ENCODE measurements at places on chromosomes 5 and 9. TPM values are rescaled to one million over a fixed set of nuclear protein-coding genes. Genes with fewer than 3 reads are reported as not detected.
A peak's percentile ranks its signal among the peaks of the same experiment; 100 is the strongest.

DNA sequence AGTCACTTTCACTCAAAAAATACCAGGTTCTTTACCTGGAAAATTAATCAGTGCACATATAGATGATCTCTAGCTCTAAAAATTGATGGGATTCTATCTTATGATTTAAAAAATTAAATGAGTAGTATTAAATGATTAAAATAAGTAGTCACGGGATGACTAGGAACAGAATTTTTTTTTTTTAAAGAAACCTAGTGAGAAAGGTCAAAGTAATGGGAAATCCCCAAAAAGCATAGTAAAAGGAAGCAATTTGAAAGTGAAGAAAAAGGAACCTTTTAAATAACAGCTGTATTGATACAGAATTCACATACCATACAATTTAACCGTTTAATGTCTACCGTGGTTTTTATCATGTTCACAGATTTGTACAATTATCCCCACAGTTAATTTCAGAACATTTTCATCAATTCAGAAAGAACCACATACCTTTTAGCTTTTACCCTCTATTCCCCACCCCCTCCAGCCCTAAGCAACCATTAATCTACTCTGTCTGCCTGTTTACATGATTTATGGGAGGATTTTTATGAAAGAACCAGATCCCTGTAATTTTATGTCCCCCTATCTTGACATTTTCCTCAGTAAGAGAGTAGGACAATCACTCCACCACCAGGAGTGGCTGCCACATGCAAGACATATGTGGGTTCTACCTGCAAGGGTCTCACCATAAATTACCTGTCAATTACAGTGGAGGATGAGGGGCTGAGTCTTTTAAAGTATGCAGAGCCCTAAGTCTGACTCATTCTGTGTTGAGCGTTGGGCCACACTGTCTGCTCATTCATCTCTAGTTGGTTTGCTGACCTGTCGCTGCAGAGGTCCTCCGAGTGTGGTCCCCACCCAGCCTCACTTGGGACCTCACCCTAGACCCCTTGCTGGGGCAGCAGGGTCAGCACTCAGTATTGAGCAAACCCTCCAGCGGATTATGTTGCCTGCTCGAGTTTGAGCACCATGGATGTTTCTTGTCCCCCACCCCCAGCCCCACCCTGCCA lies 16.0 kb downstream of the ANKRD33B start:
- DNase-seq = no peak

GRCh38 chr9:127588740-127589506 lies 23.2 kb upstream of the STXBP1 start:
- DNase-seq = no peak

DNA sequence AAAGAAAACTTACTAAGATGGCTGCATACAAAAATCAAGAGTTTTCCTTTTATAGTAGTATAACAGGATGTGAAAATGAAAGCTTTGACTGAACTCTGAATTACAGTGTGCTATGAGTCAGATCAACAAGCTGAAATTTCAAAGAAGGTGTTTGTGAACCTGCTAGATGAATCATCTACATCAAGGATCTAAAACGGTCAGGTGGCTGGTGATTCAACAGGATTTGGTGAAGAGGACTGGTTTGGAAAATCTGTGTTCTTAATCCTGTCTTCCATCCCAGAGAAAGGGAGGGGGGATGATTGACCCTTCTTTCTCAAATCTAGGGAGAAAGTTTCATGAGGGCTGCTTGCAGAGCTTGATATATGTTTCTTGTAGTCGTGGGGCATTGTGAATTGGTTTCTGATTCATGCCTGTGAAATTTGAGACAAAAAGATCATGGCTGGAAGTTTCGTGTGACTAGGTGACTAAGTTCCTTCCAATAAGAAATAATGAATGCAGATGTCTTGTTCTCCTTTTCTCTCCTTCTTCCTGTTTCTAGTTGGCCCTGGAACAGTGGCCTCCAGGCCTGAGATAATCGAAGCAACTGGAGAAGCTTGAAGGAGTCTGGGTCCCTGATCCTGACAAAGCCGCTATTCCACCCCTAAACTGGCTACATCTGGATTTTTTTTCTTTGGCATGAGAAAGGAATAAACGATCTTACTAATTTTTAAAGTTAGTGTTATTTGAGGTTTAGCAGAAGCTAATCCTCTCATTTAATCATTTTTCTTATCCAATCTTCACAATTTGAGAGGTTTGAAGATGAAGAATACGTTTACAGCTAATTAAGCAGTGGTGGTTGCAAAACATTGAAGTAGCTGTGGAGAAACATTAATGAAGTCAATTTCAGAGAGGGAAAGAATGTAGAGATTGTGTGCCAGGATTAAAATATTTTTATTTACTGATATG lies 67.2 kb downstream of the MRPS30 start:
- DNase-seq = no peak

DNA sequence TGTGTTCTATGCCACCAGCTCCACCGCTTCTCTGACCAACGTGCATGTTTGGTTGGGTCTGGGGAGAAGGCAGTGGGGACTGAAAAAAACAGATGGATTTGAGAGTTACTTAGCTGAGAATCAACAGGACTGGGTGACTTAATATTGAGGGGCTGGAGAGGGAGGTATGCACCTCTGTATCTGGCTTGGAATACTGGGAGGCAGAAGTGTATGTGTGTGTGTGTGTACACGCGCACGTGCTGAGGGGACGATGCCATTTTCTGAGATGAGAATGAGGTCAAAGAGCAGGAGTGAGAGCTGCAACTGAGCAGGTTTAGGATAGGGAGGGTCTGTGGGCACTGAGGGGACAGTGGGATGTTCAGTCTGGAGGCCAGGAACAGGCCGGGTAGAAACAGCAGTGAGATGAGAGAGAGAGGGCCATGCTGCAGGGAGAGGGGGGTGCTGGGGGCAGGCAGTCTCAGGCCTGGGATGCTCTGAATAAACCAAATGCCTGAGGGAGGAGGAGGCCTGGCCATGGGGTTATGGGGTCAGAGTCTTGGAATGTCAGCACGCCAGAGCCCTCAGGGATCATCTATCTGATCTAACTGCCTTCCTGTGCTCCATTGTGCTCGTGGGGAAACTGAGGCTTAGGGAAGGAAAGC lies 14.0 kb downstream of the PDGFRB start:
- DNase-seq = no peak

DNA sequence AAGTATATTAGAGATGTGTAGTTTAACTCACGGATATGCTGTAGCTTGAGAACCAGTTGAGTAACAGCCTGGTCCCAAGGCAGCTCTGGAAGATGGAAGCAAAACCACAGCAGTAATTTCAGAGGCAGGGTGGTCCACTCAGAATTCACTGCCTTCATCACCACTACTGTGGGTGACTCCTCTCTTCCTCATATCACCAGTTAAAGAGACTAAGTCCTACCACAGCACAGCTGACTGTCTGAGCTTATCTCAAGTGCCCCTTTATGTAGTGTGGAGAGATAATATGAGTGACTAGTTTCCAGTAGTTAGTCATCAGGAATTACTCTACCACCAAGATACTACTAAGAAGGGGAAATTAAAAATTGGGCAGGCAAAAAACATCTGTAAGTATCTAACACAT lies 1571.2 kb upstream of the C9orf72 start:
- DNase-seq = no peak

- no peak for DNase-seq
Measured at GRCh38 chr9:3650994-3651622, 125.3 kb upstream of the RFX3 start.

GRCh38 chr5:37272511-37272910 lies 23.3 kb upstream of the CPLANE1 start:
- DNase-seq = peak; percentile 59

- no peak for DNase-seq
Measured at GRCh38 chr5:66821688-66822429, 225.7 kb downstream of the MAST4 start.

- no peak for DNase-seq
Measured at GRCh38 chr9:69945671-69946141, 97.9 kb upstream of the MAMDC2 start.

DNA sequence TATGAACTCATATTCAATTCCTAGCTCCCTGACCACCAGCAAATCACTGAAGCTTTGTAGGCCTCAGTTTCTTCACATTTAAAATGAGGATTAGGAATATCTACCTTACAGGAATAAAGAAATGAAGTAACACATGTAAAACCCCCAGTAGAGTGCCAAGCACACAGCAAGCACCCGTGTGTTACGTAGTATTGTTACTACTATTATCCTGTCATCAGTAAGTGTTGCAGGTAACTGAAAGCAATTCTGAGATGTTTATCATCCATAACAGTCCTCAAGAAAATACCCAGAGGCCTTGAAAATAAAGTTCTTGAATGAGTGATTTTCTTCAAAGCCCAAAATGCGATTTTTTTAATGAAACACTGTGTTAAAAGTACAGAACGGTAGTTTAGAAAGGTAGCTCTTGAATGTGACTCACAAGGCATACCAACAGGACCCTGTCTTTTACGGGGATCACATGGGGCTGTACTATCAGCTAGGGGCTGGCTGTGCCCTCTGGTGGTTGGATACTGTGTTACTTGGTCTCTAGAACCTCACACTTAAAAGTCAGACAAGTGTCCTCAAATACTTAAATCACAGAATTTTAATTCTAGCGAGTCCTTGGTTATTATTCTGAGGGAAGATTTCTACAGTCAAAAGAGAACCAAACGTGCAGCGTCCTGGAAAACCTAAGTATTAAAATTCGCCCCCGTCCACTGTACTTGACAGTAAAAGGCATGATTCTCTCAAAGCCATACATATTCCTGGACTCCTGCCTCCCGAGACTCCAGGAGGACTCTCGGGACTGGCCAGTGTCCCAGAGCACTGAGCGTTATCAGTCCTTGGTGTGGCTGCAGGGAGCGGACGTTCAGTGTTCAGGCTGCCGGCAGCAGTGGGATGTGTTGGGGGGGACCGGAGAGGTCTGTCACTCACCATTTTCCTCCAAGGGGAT lies 725 bp downstream of the NDUFB6 start:
- peak; percentile 71 for DNase-seq

GRCh38 chr5:147055089-147055826 lies 176.7 kb upstream of the PPP2R2B start:
- no peak for DNase-seq

DNA sequence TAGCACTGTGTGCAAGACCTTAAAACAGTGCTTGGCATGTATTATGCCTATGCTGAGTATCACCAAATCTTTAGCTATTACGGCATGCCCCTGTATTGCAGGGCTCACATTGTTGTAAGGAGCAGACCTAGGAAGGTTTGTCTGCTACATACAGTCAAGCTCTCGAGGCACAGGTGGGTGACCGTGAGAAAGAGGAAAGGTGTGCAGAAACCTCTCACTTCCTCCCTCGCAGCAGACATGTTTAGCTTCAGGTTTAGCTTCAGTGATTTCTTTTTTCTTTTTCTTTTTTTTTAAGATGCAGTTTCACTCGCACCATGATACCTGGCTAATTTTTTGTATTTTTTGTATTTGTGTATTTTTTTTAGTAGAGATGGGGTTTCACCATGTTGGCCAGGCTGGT lies 275.8 kb upstream of the RIOK2 start:
- DNase-seq = no peak

GRCh38 chr9:122463828-122464632 lies 13.7 kb downstream of the OR1J1 start:
- DNase-seq = no peak

- DNase-seq = no peak
Measured at GRCh38 chr5:64792469-64792868, 23.7 kb downstream of the CWC27 start.

GRCh38 chr9:98342820-98343210 lies 87.4 kb upstream of the TBC1D2 start:
- DNase-seq = no peak

GRCh38 chr9:35811381-35812024 lies 559 bp downstream of the SPAG8 start:
- DNase-seq = peak; percentile 74

- no peak for DNase-seq
Measured at GRCh38 chr5:42767491-42768105, 11.0 kb downstream of the CCDC152 start.

- DNase-seq = no peak
Measured at GRCh38 chr5:180646963-180647305, 2.5 kb downstream of the FLT4 start.

Gene PCDHB16
- total RNA-seq = 3.8 TPM

Gene ASPN
- 7.8 TPM for total RNA-seq

Gene FSTL4
- total RNA-seq = 0.13 TPM

Gene ZFP62
- 58.9 TPM for total RNA-seq

Gene HAVCR1
- 0.40 TPM for total RNA-seq

Gene PTGES2
- total RNA-seq = 80.0 TPM

Gene PTGS1
- total RNA-seq = 3.9 TPM

Gene PCDHA11
- 1.8 TPM for total RNA-seq

Gene C9orf43
- 0.67 TPM for total RNA-seq

Gene BTNL9
- 12.9 TPM for total RNA-seq

Gene ARSI
- total RNA-seq = not detected

Measured in thyroid gland (tissue), 4 donors.